ENCODE measurements at places on chromosomes 2 and 18.

GRCh38 chr18:7541835-7542234, 25.3 kb upstream of the PTPRM start:
- no peak for DNase-seq

DNA sequence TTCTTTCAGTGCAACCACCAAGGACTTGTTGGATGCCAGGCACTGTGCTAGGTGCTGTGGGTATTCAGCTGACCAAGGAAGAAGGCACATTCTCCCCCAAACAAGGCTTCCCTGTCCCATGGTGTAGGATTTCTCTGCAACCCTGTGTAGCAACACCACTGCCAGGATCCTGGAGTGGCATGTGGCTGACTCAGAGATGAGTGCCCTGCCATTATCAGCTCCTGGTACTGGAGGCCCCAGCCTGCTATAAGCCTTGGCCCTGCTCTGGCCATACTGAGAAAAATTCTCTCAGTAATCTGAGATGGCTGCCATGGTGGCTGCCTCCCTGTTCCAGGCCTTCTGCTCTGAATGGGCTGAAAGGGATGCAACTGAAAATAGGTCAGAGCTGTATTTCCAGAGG, 4.3 kb downstream of the SMYD5 start:
- no peak for DNase-seq

- no peak for DNase-seq
Measured at GRCh38 chr2:20663196-20664070, 3.5 kb upstream of the GDF7 start.

DNA sequence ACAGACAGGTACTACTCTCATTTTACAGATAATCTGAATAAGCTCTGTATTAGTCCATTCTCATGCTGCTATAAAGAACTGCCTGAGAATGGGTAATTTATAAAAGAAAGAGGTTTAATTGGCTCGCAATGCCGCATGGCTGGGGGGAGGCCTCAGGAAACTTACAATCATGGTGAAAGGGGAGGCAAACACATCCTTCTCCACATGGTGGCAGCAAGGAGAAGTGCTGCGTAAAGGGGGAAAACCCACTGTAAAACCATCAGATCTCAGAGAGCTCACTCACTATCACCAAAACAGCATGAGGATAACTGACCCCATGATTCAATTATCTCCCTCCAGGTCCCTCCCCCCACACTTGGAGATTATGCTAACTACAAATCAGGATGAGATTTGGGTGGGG, 254.4 kb downstream of the KCNE4 start:
- DNase-seq: no peak

DNA sequence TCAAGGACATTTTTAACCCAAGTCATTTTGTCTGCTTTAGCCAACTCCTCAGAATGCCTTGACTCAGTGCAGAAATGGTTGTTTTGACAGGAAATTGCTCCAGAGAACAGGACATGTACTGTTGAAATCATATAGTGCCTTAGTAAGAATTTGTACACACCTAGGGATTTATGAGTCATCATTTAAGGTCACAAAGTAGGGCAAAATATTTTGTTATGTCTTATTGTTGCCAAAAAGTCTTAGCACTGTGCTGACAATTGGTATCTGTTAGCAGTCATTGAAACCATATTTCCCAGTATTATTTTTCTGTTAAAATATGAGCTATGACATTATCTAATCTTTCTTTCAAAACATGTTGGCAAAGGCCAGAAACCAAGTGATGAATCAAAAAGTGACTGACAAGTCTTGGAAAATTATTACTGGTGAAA, 104.5 kb downstream of the OSBPL6 start:
- DNase-seq: no peak

GRCh38 chr2:43541165-43541564, 54.7 kb downstream of the THADA start:
- DNase-seq: no peak

DNA sequence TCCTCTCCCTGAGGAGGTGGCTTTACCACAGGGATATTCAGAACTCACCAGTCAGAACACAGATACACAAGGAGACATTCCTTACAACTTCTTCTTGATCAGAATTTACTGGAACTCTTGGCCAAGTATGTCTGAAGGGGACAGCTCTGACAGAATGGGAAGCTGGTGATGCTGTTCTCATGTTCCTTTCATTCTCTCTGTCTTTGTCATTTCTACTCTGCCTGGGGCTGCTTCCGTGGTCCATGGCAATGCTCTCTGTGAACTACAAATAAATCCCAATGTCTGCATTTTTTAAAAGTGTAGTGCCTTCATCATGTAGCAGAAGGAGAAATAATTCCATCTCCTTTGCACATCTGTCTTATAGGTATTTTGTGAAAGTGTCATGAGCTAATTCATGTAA, 730.3 kb downstream of the CNTNAP5 start:
- DNase-seq: no peak

- no peak for DNase-seq
Measured at GRCh38 chr2:28991460-28991859, 10.4 kb downstream of the TOGARAM2 start.

DNA sequence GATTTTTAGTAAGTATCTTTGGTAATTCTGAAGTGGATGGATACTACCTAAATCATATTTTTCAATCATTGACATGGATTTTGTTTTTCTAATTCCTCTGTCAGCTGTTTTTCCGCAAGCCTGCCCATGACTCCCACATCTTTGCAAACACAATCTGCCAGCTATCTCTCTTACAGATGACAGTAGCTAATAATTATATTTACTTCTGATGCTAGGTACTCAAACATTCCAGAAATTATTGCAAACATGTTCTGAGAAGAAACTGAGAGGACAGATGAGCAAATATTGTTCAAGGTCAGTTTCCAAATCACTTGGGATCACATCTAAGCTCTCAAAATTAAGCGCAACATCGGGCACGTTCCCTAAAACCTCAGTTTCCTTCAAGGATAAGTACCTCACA, 270.0 kb upstream of the CDH19 start:
- DNase-seq: no peak

DNA sequence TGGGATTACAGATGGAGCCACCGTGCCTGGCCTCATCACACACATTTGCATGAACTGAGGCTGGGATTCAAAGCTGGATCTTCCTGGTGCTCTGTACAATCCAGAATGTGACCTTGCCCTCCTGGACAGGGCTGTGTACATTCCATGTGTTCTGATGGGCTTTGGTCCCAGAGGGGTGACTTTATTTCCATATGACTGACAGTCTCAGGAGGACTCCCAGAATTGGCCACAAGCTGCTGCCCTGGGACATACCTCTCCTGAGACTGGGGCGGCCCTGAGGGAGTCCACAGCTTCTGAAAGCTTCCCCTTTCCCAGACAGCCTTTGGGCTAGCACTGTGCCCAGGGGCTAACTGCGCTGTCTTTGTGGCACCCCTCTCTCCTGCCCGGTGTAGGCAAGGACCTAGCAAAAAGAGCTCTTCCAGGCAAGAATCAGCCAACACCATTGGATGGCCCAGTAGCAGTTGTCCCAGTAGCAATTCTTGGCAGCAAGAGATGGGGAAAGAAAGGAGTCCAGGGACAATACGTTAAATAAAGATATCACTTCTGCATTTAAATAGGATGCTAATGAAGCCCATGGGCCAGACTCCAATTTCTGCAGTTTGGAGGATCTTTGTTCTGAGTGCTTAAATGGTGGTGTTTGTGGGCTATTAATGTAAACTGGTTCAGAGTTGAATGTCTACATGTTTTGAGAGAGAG, 26.4 kb upstream of the ZNF532 start:
- no peak for DNase-seq

DNA sequence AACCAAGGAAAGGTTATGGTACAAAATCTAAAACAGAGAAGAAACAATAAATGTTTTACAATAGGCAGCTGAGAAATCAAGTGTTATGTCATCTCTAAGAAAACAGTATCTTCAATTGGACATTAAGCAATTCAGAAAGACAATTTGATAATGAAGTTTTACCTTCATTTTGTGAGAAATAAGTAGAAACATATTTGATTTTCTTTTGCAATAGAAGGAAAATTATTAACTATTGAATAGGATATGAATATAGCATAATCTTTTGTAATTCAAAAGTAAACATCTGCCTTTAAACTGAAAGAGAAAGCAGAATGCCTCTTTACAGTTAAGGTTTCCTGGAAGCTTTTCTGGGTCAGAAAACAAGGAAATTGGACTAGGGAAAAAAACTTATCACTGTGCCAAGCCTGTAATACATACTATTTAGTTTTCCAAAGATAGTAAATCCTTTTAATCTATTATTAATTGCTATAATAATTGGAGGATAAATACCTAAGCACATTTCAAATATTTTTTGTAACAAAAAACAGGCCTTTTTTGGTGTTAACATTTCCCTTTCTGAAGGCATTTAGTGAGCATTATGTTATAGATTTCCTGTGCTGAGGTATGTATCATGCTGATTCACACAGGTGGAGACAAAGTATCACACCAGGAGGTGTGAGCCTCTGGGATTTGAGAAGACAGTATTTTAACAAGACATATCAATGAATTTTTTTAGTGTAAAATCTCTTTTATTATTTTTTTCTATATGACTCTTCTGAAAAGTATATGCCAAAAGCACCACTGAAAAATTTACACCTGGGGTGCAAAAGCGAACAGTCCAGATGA, 947.0 kb upstream of the CDH2 start:
- no peak for DNase-seq

DNA sequence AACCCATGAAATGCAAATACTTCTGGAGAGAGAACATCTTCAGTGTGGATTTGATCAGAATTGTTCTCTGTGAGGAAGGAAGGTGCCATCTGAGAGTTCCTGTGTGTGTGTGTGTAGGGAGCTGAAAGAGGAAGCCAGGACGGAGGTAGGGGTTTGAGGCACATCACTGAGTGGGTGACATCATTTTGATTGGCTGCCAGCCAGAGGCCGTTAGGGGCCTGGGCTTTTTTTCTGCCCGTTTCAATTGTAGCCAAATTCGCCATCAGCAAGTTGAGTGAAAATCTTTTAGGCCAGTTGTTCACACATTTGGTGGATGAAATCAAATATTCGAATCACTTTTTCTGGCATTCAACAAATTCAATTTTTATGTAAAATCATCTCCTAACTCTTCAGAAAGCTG, 48.9 kb downstream of the TSN start:
- DNase-seq: no peak

DNA sequence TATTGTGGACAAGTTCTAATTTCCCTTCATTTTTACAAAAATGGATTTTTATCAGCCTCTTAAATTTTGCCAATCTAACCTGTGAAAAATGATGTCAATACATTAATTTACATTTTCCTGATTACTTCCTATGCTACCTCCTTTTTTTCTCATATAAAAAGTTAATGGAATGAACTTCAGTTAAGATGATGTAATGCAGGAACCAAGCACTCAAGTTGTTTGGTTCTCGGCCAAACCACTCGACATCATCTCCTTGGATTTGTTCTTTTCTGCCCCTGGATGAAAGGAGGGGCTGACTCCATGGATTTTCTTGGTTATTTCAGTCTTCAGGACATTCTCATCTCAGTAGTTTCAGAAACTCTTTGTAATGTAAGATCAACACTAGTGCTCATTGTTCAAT, 253.1 kb upstream of the NXPH2 start:
- no peak for DNase-seq

- DNase-seq: no peak
Measured at GRCh38 chr2:28390746-28391563, 1.7 kb upstream of the FOSL2 start.

DNA sequence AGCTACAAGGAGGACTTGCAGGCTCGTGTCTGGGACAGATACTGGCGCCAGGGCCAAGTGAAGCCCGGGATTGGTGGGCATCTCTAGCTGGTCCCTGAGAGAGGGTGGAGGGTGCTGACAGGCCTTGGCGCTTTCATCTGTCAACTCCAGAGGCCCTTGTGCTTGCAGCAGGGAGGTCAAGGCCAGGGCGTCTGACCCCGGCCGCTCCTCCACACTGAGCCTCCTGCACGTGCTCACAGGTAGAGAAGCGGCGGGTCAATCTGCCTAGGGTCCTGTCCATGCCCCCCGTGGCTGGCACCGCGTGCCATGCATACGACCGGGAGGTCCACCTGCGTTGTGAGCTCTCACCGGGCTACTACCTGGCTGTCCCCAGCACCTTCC, 9.5 kb downstream of the CAPN10 start:
- no peak for DNase-seq

DNA sequence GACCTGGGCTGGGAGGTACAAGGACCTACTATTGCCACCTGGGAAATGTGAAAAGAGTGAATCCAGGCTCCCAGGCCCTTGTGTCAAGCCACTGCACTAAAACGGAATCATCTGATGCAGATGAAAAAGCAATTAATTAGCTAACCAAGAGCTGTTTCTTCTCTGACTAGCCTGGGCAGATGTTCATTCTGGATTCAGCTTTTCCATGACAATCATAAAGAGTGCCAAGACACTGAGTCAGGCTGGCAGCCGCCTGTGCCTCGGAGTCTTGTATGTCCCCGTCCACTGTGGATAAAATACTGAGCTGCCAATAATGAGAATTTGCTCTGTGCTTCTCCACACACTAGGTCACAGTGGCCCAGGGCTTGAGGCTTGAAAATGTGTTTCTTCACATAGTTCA, 21.7 kb upstream of the LCLAT1 start:
- DNase-seq: no peak

GRCh38 chr18:36297417-36298125, at the start of gene FHOD3:
Gene FHOD3, plus strand, starts transcription at chr18:36297713. Its CDS starts 123 bp downstream, at chr18:36297836.
- DNase-seq: no peak

GRCh38 chr2:18610651-18611050, 21.3 kb upstream of the NT5C1B start:
- DNase-seq: no peak

- no peak for DNase-seq
Measured at GRCh38 chr2:64604155-64604554, 49.6 kb downstream of the SERTAD2 start.

GRCh38 chr2:235560345-235560744, 66.5 kb downstream of the AGAP1 start:
- DNase-seq: no peak

DNA sequence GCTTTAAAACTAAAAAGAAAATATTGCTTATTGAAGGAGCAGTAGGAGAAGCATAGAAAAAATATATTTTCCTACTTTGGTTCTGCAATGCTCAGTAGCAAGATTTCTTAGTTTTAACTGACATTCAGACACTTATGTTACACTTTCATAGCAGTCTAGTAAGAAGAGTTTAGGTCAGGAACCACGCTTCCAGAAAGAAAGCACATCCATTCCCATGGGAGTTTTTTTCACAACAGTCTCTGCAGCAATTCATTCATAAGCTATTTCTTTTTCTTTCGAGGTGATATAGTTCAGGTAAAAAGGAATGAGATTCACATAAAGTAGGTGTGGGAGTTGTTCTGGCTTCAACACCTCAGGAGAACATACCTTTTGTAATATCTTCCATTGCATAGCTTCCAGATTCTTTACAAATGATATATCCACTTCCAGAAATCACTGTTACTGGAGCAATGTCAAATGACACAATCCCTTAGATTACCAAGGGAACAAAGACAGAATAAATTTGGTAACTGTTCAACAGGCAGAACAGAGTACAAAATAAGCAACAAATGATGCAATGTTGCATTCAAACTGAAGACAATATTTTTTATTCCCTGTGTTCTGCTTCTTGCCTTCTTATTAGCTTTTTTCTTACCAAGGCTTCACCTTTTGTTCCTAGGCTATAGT, 95.2 kb upstream of the GULP1 start:
- no peak for DNase-seq

- DNase-seq: no peak
Measured at GRCh38 chr2:144277622-144278354, 242.1 kb downstream of the ZEB2 start.

- DNase-seq: no peak
Measured at GRCh38 chr2:148901142-148901541, 26.1 kb downstream of the KIF5C start.

- DNase-seq: no peak
Measured at GRCh38 chr18:23300231-23300805, 152.8 kb upstream of the RIOK3 start.

GRCh38 chr2:72971036-72971435, 53.7 kb downstream of the EMX1 start:
- no peak for DNase-seq

- no peak for DNase-seq
Measured at GRCh38 chr18:35303610-35304009, 13.6 kb upstream of the ZSCAN30 start.

Data from NCI-H1048 (cell line).